ENCODE measurements at places on chromosomes 7 and 10. TPM values are rescaled to one million over a fixed set of nuclear protein-coding genes. Genes with fewer than 3 reads are reported as not detected.

Gene CALML3
- not detected for total RNA-seq

Gene OR2A1
- total RNA-seq = not detected

Gene RNF32
- total RNA-seq = 0.60 TPM

Gene GTF2IRD2
- total RNA-seq = 20.8 TPM

Gene UCMA
- not detected for total RNA-seq

Gene SHTN1
- 1.2 TPM for total RNA-seq

Gene CLDN4
- total RNA-seq = not detected

Gene TMEM273
- total RNA-seq = 12.0 TPM

Gene ANKRD22
- not detected for total RNA-seq

Gene AMPH
- total RNA-seq = 2.9 TPM

Gene FGL2
- total RNA-seq = 4.8 TPM

Gene SFMBT2
- total RNA-seq = 6.5 TPM

Gene SLC26A5
- total RNA-seq = not detected

Gene PRXL2A
- 35.8 TPM for total RNA-seq

Gene HYAL4
- total RNA-seq = 3.2 TPM

Gene CXCL12
- total RNA-seq = 47.6 TPM

Gene MEIG1
- total RNA-seq = not detected

Gene AGAP5
- 1.4 TPM for total RNA-seq

Gene AASS
- 9.6 TPM for total RNA-seq

Gene SH2B2
- total RNA-seq = 30.3 TPM

Gene HTR5A
- total RNA-seq = not detected

Gene OR9A2
- not detected for total RNA-seq

Gene PON1
- total RNA-seq = not detected

Gene WEE2
- total RNA-seq = not detected

Gene OR13A1
- total RNA-seq = not detected

Gene BAIAP2L1
- total RNA-seq = 1.4 TPM

Gene TMEM236
- 0.60 TPM for total RNA-seq

Gene TRIM73
- 0.27 TPM for total RNA-seq

Gene PROSER2
- total RNA-seq = 2.1 TPM

Gene TIMM23
- 101 TPM for total RNA-seq

Gene PTTG1IP2
- not detected for total RNA-seq

Gene TMEM130
- total RNA-seq = not detected

Gene PDK4
- 585 TPM for total RNA-seq

Gene CTAGE8
- total RNA-seq = not detected

Gene CFTR
- total RNA-seq = 0.06 TPM

Gene HOXA5
- total RNA-seq = 9.7 TPM

Gene ENKUR
- not detected for total RNA-seq

Gene AOAH
- total RNA-seq = 2.1 TPM

Gene TNRC18
- total RNA-seq = 27.9 TPM

Gene NUPR2
- not detected for total RNA-seq

Gene DDX50
- total RNA-seq = 24.7 TPM

Gene XPNPEP1
- total RNA-seq = 40.6 TPM

Gene TMEM139
- total RNA-seq = 0.43 TPM

Gene DRGX
- total RNA-seq = not detected

Gene MARVELD1
- total RNA-seq = 3.2 TPM
